Glomerular endothelial cell (primary cell): ENCODE measurements at places on chromosomes 16 and 17. TPM values are rescaled to one million over a fixed set of nuclear protein-coding genes. Genes with fewer than 3 reads are reported as not detected.

Gene PITPNM3
- total RNA-seq = 0.15 and 0.82 TPM in 2 replicates

GRCh38 chr17:16989230-16989952, 17.5 kb upstream of the TNFRSF13B start:
- DNase-seq = no peak

Gene PLXDC1
- total RNA-seq = 0.06 TPM in 1 of 2 replicates, not detected in the other

Gene GNGT2
- total RNA-seq = 1.4 and 2.9 TPM in 2 replicates

Gene ATF7IP2
- 4.0 and 14.9 TPM in 2 replicates for total RNA-seq

DNA sequence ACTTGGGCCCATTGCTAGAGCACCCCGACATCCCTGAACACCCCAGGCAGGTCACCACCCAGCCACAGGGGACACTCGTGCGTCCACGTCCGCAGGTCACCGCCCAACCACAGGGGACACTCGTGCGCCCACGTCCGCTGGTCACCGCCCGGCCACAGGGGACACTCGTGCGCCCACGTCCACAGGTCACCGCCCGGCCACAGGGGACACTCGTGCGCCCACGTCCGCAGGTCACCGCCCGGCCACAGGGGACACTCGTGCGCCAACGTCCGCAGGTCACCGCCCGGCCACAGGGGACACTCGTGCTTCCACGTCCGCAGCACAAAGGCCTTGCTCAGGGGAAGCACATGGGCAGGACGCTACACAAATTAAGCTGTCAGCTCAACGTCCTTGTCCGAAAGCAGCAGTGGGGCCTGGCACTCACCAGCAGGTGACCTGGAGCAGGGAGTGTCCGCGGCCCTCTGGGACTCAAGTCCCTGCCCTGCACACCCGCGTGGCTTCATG, 17.7 kb downstream of the GALNS start:
- no peak for DNase-seq

- DNase-seq = no peak
These were observed 13.6 kb downstream of the HSD11B2 start for GRCh38 chr16:67444259-67445125.

GRCh38 chr16:17313085-17313611, 157.6 kb downstream of the XYLT1 start:
- DNase-seq = no peak

Gene KRTAP4-6
- not detected in 2 replicates for total RNA-seq

DNA sequence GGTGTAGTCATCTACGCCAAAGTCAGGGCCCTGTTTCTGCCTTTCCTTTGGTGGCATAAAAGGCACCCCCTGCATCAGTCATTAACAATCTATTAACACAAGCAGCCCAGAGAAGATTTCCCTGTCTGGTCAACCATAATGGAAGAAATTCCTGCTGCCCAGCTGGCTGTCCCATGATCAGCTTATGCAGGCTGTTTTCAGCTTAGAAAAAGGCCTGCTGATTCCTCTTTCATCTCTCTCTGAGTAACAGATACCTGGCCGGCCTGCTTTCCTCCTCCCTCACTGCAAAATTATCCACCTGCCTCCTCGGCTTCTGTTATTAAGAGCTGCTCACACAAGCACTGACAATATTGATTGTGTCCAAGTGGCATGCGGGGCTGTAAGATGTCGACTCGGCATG, 70.3 kb upstream of the MMP2 start:
- no peak for DNase-seq

Gene TBC1D3
- total RNA-seq = not detected in 2 replicates

- no peak for DNase-seq
These were observed 10.4 kb upstream of the LASP1NB start for GRCh38 chr17:38914741-38915638.

DNA sequence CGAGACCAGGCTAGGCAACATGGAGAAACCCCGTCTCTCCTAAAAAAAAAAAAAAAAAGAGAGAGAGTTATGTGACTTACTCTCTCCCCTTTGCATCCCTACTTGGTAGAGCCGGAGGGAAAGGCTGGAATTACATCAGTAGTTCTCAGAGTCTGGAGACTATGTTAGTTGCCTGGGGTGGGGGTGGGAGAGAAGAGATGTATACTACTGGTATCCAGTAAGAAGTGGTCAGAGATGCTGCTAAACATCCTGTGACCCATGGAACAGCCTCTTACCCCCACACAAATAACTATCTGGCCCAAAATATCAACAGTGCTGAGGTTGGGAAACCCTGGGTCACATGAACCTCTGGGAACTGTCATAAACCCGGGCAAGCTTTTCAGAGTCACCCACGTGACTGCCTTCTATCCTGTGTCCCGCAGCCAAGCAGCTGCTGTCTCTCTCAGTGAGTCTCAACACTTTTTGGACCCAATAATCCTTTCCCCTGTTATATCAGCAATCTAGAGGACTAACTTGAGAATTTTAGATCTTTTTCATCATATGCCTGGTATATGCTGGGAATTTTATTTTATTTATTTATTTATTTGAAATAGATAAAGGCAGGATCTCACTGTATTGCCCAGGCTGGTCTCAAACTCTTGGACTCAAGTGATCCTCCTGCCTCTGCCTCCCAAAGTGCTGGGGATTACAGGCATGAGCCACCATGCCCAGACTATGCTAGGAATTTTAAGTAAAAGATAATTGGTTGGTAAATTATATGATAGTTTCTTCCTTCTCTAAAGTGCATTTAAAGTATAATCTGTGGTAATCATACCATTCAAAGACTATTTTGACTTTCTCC, 8.7 kb downstream of the EIF1 start:
- no peak for DNase-seq

GRCh38 chr16:87324411-87325275, 7.5 kb upstream of the C16orf95 start:
- no peak for DNase-seq

DNA sequence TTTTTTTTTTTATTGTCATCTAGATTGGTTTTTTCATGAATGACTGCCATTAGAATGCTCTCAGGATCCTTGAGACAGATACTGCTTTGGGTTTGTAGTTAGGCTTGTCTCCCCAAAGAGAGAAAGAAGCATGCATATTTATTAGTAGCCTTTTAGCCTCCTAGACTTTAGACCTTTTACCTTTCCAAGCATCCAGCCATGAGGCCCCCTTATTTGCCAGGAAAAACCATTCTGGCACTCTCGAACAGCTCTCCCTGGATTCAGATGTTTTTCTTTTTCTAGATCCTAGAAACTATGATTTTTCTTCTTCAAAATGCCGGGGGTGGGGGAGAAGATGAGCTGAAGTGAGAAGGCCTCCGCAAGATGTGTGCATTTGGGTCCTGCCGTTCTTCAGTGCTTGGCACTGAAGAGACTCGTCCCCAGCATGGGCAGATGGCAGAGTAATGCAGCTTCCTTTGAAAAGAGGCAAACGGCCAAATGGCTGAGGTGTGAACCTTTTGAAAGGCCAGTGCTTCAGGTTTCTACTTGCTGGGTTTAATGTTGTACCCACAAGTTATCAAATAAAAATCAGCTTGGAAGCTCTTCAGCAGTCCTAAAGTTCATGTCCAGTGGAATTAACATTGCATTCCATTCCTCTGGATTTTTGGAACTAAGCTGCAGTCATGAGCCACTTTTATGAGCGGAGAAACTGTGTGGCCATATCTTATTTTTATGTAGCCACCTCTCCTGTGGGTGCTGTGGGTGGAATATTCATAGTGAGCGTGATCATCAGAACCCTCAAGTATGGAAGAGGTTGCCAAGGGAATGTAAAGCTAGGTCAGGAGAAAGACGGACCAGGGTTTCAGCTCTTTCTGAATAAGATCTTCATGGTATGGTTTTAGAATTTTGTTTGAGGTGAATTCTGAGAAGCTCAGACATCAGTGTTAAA, 7.2 kb downstream of the SOCS7 start:
- DNase-seq = no peak

GRCh38 chr17:1905190-1905913, 75.5 kb downstream of the RPA1 start:
- DNase-seq = no peak

DNA sequence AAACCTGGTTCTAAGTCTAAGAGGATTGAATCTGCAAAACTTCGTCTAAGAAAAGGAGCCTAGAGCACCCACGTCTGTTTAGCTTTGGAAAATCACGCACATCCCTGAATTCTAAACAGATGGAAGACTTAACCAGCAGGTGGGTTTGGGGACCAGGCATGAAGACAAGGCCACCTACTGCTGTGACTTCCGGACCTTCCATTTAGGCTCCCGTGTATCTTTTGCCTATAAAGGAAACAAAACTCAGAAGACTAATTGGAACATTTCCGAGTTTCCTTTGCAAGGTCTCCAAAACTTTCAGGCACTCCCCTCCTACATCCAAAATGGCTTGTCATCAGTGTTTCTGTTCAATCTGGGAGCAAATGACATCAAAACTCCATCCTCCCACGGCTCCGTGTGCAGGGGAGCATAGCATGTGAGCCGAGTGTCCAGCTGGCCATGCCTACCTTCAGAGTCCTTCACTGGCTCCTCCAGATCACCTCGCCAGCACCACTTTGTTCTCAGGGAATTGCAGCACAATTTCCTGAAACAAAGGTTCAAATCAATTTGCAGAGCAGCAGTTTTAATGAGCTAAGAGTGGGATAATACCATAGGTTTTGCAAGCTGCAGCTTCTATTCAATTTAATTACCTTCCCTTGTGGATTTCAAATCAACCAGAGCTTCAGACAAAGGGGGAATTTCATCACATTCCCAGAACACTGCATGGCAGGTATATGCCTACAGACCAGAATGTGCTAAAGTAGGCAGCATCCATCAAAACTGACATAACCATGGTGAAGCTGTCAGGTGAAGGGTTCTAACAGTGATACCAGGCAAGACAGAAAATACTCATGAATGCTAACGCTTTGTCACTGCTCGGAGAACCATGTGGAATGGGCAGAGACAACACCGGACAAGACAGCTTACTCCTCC, 23.5 kb downstream of the CACNG1 start:
- no peak for DNase-seq

- no peak for DNase-seq
These were observed 301.1 kb upstream of the CDH11 start for GRCh38 chr16:65422934-65423333.

DNA sequence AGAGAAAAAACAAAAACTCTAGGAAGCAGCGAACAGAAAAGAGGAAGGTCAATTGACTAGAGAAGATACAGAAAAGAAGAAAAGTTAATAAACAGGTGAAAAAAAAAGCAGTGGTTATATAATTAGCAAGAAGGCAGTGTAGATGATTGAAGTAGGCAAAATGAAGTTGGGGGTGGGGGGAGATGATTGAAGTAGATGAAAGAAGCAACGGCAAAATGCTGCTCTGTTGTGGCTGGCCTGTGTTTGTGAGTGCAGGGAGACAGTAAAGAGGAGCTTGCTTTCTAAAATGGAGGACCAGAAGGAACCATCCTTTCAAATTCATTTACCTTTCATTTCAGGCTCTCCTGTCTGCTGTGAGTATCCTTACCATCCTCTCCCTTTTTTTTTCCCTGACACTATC, 3.6 kb downstream of the EVI2B start:
- no peak for DNase-seq

DNA sequence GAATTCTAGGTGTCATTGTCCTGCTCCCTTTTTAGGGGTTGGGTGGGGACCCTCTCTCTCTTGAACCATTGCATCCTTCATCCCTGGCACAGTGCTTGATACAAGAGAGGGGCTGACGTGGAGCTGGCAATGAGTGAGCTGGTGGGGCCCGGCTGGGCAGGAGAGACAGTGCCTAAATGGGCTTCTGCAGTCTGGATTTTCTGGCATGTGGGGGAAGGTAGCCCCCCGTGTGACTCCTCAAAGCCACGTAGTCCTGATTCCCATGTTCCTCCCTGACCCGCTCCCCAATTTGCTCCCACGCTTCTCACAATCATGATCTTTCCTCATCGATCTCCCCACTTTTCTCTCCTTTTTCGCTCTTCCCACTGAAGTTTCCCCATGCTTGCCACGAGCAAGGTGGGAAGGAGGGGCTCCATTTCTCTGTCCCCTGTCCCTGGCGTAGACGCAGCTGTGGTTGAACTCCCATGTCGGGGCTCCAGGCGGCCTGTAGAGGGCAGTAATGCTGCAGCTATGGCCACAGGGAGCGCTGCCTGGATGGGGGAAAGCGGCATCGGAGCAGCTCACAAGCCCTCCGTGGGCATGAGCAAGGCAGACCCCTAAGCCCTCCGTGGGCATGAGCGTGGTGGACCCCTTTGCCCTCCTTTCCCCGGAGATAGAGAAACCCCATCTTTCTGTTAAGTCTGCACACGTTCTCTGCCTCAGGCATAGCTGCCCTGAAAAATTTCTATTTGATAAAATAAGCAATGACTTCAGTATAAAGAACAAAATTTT, 47.5 kb downstream of the HAPSTR1 start:
- no peak for DNase-seq

Gene CCT6B
- 0.44 and 1.8 TPM in 2 replicates for total RNA-seq

Gene ATAD5
- total RNA-seq = 3.1 and 3.7 TPM in 2 replicates

Gene DNAAF1
- not detected in 2 replicates for total RNA-seq

Gene TP53TG3F
- not detected in 2 replicates for total RNA-seq
